Gastroesophageal sphincter (tissue), 4 donors: ENCODE measurements at places on chromosomes 4 and X.
A peak's percentile ranks its signal among the peaks of the same experiment; 100 is the strongest.

GRCh38 chr4:151267822-151268535 lies 9.0 kb upstream of the PRSS48 start:
- no peak for ATAC-seq

DNA sequence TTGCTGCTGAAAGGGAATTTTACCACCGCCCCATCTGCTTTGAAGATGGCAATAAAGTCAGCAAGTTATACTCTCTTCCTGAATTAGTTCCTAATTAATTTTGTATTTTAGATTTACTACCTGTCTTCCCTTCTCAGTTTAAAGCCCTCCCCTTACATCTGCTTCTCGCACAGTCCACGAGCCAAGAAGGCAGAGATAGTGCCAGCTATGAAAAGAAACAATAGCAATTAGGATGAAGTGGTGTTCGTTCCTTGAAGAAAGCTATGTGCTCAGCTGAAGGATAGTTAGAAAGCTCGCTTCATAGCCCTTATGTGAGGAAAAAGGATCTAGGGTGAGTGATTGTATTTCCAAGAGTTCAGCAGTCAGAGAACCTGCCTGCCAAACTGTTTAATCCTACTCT lies 1678.8 kb upstream of the TENM3 start:
- no peak for ATAC-seq

DNA sequence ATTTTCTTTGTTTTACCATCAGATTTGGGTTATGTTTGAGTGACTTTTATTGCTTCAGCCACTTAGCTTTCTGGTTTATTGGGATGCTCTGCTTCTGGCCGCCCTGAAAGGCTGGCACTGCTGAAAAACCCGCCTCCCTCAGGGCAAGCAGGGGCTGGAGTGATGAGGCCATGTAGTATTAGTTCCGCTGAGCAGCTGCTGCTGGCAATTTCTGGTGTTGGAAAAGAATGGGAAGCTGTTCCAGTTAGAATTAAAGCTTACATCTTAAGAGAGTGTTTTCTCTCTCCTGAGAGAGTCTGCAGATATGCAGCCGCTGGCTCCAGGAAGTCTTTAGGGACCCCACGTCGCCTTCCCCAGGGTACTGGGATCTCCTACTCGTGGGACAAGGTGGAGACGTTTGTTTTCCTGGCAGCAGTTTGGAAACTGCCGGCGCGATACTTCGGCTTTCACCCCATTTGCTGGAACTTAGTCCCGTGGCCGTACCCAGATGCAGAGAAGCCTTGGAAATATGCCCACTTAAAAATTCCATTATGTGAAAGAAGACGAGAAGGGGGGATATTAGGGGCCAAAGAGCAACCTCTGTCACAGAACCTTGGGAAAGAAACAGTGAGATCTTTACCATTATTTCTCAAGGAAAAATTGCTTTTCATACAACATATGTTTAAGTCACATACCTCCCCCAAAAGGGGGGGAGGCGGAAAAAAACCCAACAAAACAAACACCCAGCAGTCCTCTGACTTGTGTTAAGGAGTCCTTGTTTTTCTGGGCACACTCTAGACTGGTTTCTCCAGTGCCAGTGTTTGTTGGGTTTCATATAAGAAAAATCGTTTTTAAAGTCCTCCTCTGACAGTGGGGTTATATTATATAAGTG lies 72.6 kb downstream of the TMEM131L start:
- ATAC-seq = peak; percentile 47

DNA sequence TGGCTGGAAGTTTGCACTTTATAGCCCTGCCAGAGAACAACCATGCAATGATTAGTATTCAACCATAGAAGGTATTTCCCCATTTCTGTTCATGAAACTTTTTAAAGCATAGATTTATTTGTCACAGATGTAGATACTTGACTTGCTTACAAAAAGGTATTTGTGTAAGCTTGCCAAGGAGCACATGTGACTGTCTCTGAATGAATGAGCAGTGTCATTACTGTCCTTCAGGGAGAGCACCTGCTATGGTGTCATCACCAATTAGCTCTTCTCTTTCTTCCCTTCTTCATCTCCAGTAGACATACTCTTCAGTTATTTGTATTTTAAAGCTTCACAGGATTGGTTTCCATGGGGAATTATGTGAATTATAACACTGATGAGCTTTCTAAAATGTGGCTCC lies 1064.7 kb upstream of the GRIA3 start:
- ATAC-seq = no peak

GRCh38 chr4:123327346-123327745 lies 69.2 kb upstream of the SPRY1 start:
- ATAC-seq = no peak

DNA sequence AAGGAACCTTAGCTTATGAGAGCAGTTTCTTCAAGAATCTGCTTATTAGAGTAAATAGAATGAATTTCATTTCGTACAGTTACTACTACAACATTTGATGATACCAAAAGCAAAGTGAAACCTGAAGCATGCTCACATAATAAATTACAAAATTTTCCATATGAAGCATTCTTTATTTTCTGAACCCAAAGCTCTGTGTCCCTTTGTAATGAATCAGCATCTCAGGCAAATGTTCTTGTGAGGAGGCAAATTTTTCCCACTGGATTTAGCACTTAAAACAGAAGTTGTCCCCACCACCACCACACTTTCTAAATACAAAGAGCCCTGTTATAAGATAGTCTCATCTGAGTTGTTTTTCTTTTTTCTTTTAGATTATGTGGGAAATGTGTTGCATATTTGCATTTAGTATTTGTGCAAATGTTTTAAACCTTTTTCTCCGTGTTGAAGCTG lies 70.7 kb upstream of the NFKB1 start:
- ATAC-seq = peak; percentile 27
